ENCODE measurements at places on chromosomes 13 and 19. TPM values are rescaled to one million over a fixed set of nuclear protein-coding genes. Genes with fewer than 3 reads are reported as not detected.

DNA sequence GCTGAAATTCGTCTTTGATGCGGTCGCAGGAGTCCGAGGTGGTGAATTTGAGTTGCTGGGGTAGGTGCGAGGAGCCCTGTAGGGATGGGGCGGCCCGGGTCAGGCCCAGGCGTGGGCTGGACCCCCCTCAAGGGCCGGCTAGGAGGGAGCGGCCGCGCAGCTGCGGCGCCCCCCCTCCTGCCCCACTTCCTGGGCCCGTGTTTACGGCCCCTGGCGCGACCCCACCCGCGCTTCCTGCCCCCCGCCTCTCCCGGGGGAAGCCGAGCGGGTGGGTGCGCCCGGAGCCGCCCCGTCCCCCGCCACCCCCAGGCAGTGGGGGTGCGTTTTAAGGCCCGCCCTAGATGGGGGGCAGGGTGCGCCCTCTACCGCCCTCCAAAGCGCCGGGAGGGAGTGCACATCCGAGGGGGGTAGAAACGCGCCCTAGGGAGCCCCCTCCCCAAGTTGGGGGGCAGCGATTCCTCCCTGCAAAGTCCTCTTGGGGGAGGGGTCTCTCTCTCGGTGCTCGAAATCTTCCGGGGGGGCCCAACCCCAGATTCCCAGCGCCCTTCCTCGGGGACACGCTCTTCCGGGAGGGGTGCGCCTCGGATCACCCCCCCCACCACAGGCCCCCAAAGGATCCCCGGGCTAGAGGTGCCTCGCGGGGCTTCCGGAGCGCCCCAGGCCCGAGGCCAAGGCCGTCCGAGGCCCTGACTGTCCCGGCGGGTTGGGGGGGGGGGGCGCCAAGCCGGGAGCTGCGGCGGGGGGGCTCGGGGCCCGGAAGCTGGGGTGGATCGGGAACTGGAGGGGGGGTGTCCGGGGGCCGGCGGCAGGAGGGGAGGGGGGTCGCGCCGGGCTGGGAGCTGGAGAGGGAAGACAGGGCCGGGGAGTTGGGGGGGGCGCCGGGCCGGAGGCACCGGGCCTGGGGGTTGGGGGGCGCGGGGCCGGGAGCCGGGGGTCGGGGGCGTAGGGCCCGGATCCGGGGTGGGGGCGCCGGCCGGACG lies 823 bp downstream of the TLE5 start:
- peaks cover 29% of the 10 kb centered on the region for H3K4me1 ChIP-seq
- H3K4me3 ChIP-seq, result peak overlapping the region; percentile 72
- DNase-seq, result no peak
- H3K36me3 ChIP-seq, result peaks cover 6% of the 10 kb centered on the region
- H3K27ac ChIP-seq, result no peak overlapping the region

GRCh38 chr19:42433503-42434260 lies 6.5 kb upstream of the LIPE start:
- H3K4me3 ChIP-seq, result no peak overlapping the region
- no peak overlapping the region for H3K27ac ChIP-seq
- no peaks in the 10 kb centered on the region for H3K4me1 ChIP-seq
- peak; percentile 86 for DNase-seq
- no peaks in the 10 kb centered on the region for H3K36me3 ChIP-seq

DNA sequence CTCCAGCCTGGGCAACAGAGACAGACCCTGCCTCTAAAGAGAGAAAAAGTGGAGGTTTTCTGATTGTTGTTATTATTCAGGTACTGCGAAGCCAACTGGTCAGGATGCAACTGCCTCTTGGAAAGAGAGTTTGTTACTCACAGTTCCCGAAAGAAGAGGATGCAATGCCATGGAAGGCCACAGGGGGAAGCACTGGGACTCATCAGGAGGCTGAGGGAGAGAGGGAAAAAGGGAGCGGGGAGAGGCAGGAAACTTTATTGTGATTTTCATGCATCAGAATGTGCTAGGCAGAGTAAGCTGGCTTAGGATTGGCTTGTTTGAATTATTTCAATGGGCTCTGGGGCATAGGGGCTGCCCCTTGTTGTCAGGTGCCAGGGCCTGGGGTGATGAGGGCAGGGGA lies 27.6 kb downstream of the MYO9B start:
- DNase-seq, result peak; percentile 90
- no peak overlapping the region for H3K27ac ChIP-seq
- H3K27me3 ChIP-seq, result no peaks in the 10 kb centered on the region
- no peaks in the 10 kb centered on the region for H3K4me1 ChIP-seq
- H3K36me3 ChIP-seq, result no peaks in the 10 kb centered on the region

DNA sequence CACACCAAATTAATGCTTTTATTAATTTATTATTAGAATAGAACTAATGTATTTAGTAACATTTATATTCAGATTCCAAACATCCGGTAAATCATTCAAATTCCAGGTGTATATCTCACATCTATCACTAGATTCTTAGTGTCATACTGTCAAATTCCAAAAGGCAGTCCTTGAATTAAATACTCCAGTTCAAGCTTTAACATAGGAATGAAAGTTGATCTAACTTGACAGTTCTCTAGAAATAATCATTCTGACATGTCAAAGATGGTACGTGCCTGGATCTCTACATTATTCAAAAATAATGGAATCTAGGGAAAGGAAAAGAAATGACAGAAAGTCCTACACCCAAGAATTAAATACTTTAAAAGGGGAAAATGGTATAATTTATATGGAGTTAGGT lies 1161.5 kb downstream of the PCDH9 start:
- DNase-seq, result no peak
- no peak overlapping the region for H3K4me3 ChIP-seq

GRCh38 chr13:73000027-73000674 lies 58.7 kb upstream of the KLF5 start:
- no peak overlapping the region for H3K4me3 ChIP-seq
- H3K36me3 ChIP-seq, result no peaks in the 10 kb centered on the region
- H3K27ac ChIP-seq, result no peak overlapping the region
- no peak for DNase-seq

DNA sequence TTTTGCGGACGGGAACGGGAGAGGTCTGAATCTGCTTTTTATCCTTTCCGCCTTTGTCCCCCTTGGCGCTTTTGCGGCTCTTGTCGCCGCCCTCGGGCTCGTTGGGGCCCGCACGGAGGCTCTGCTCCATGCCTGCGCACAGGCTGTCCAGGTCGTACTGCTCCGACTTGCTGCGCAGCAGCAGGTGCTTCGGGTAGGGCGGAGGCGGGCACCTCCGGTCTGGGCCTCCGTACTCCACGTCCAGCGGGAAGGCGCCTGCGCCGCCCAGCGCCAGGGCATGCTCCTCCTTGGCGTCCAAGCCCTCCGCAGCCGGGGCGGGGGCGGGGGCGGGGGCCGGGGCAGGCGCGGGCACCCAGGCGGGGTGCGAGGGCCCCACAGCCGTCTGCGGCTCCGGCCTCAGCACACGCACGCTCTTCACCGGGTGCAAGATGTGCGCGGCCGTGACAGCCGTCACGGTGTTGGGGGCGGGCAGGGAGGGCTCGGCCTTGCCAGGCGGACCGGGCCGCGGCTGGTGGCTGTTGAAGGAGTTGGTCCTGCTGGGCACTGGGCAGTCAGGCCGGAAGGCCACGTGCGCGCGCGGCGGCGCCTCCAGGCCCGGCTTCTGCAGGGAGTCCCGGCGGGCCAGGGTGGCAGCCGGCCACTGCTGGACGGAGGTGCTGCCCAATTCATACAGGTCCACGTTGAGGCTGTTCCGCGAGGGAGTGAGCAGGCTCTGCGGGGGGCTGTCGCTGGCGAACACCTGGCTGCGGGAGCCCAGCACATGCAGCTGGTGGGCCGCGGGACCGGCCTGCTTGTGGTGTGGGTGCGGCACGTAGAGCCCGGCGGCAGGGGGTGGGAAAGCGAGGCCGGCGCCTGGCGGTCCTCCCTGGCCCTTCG lies 73.1 kb downstream of the LATS2 start:
- no peaks in the 10 kb centered on the region for H3K4me1 ChIP-seq
- H3K27ac ChIP-seq, result no peak overlapping the region
- peaks cover 14% of the 10 kb centered on the region for H3K36me3 ChIP-seq
- no peaks in the 10 kb centered on the region for H3K27me3 ChIP-seq

DNA sequence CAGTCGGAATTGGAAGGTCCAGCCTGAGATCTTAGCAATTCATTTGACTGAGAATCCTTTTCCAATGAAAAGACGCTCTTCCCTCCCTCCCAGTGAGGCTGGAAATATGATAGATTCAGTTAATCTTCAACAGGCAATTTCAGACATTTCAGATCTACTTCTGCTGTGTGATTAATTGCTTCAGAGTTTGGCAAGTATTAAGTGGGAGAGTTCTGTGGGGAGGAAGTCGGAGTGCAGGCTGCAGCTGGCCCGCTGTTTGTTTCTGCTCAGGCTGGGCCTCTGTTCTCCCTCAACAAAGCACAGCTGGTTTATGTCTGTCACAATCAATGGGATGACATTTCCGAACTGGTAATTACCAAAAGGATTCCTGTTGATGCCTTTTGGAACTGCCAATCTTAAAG lies 178.2 kb downstream of the NDFIP2 start:
- H3K27me3 ChIP-seq, result no peaks in the 10 kb centered on the region
- H3K36me3 ChIP-seq, result no peaks in the 10 kb centered on the region
- peak; percentile 10 for DNase-seq
- peaks cover 11% of the 10 kb centered on the region for H3K4me1 ChIP-seq
- no peak overlapping the region for H3K4me3 ChIP-seq

DNA sequence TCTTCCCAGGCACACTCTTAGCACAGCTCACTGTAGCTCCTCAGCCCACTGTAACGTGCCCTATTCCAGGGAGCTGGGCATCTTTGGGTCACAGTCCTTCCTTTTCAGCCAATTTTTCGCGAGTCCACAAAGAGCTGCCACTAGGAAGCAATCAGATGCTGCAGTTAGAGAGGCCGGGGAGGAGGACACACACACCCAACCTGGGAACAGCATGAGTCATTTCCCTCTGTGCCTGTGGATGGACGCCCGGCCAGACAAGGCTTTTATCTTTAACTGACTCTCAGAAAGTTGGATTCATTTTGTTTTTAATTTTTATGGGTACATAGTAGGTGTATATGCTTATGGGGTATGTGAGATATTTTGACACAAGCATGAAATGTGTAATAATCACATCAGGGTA lies 918.6 kb downstream of the UQCRFS1 start:
- H3K4me1 ChIP-seq, result peaks cover 35% of the 10 kb centered on the region
- no peak for DNase-seq
- H3K36me3 ChIP-seq, result no peaks in the 10 kb centered on the region
- no peak overlapping the region for H3K27ac ChIP-seq

DNA sequence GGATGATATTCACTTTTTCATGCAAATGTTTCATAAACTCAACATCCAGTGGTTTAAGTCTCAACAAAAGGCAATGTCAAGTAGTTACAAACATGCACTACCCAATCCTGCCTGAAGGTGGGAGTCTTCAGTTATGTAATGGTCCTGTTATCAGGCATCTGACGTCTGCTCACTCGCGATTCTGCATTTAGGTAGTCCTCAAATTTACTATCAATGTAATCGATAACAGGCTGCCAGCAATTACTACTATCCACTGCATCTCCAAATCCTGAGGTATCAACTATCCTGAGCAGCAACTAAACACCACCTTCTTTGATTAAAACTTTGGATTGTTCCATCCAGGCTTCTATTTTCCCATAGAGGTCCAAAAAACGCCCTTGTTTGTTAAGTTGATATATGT lies 51.2 kb downstream of the NLRP12 start:
- peak overlapping the region; percentile 92 for H3K27ac ChIP-seq
- H3K36me3 ChIP-seq, result no peaks in the 10 kb centered on the region
- H3K4me1 ChIP-seq, result peaks cover 32% of the 10 kb centered on the region
- peak; percentile 95 for DNase-seq

GRCh38 chr13:97341135-97341534 lies 92.8 kb upstream of the RAP2A start:
- H3K27ac ChIP-seq, result no peak overlapping the region
- no peak overlapping the region for H3K4me3 ChIP-seq
- no peaks in the 10 kb centered on the region for H3K27me3 ChIP-seq
- DNase-seq, result no peak
- no peaks in the 10 kb centered on the region for H3K4me1 ChIP-seq
- no peaks in the 10 kb centered on the region for H3K36me3 ChIP-seq

DNA sequence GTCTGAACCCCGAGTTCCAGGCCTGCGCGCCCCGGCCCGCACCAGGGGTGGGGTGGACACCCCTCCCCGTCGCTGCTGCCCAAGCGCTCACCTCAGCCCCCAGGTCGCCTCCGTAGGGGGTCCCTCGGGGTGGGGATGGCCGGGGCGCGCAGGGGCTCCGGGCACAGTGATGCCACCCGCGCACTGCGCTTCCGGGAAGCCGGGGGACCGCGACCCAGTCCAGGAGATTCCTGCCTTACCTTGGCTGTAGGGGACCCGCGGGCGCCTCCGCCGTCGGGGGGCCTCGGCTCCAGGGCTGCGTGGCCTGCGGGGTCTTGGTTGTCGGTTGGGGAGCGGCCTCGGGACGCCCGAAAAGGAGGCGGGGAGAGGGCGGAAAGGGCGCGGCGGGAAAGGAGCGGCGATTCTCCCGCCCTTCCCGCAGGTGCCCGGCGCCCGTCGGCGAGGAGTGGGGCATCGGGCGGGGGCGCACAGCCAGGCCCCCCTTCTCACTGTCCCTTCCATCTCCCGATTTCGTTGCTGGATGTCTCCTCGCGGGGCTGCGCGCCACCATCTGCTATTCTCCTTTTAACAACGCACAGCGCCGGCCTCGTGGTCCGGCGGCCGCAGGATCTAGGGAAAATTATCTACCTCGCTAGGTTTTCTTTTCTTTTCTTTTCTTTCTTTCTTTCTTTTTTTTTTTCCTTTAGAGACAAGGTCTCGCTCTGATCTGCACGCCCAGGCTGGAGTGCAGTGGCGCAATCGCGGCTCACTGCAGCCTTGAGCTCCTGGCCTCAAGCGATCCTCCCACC lies at the start of gene KEAP1:
TSS of gene KEAP1 (minus strand) at position 355 of the 788 bp plus-strand sequence. CDS start 3,323 bp downstream, outside the sequence.
- DNase-seq, result peak; percentile 75
- H3K27me3 ChIP-seq, result peaks cover 9% of the 10 kb centered on the region
- H3K4me1 ChIP-seq, result peaks cover 28% of the 10 kb centered on the region
- peaks cover 16% of the 10 kb centered on the region for H3K36me3 ChIP-seq
- peak within 1 kb of the TSS; percentile 90 for H3K4me3 ChIP-seq

DNA sequence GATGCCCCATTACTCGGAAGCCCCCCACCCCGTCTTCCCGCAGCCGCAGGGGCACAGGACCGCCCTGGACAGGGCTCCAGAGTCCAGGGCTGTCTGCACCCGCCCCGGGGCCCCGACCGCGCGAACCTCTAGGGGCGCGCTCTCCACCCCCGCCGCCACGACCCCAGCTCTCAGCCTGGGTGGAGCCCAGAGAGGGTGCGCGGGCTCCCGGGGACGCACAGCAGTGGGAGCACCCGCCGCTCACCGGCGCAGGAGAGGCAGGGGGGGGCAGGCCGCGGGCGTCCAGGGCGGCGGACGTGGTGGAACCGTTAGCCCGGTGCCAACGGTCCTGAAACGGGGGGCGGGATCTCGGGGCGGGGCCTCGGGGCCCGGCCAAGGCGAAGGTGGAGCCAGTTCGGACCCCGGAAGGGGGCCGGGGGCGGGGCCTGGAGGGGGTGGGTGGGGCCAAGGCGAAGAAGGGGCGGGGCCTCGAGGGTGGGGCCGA lies at the start of gene ATP8B3:
TSS of gene ATP8B3 (minus strand) at position 335 of the 484 bp plus-strand sequence. CDS start 540 bp downstream, outside the sequence.
- DNase-seq, result peak; percentile 61
- no peaks in the 10 kb centered on the region for H3K27me3 ChIP-seq
- no peaks in the 10 kb centered on the region for H3K36me3 ChIP-seq
- H3K4me1 ChIP-seq, result no peaks in the 10 kb centered on the region
- H3K27ac ChIP-seq, result peak within 1 kb of the TSS; percentile 86

VSTM2B gene
- total RNA-seq, result 0.54 TPM

TMPRSS9 gene
- 0.16 TPM for total RNA-seq

RXFP2 gene
- not detected for total RNA-seq

ZFP82 gene
- total RNA-seq, result 17.1 TPM

SF3A2 gene
- 128 TPM for total RNA-seq

Measured in GM23338 (cell line).